Activated gamma-delta T cell treated with Interleukin-2 at 50 U/mL for 16 hours (primary cell): ENCODE measurements at places on chromosomes 5 and 9.
A peak's percentile ranks its signal among the peaks of the same experiment; 100 is the strongest.

DNA sequence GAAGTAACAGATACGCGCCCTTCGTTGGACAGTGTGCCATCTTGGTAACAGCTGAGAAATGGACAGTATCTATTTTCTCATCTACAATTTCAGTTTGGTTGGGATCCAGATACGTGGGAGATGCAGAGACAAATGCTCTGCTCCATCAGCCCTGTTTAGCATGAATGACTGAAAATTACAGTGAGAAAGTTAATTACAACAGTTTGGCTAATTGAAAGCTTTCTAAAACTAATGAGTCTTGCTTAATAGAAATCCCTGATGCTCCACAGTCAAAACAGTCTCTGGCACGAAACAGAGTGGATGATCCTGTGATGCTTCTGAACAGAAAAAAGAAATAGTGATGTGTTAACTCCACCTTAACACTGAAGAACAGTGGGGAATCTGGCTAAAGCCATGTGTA, 140.2 kb downstream of the DNAH5 start:
- no peak for DNase-seq

DNA sequence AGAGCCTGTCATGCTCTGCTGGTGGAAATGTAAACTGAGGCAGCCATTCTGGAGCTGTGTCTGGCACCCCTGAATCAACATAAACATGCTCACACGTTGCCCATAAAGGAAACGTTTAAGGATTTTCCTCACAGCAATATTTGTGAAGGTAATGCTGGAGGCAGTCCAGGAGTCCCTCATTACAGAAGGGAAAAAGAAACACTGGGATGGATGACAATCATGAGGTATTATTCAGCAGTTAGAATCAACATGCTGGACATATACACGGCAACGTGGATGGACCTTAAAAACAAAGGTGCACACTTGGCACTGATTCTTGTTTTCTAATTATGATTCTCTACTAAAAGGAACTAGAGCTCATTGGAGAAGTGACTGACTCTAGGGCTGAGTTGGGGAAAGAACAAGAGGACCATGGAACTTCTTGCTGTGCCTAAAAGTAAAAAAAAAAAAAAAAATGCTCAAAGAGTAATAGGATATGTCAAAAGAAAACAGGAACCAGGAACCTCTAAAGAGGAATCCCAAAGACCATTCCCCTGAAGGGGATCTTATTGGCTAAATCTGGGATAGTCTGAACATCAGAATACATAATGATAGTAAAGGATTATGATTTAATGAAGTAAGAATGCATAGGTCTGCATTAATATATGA, 18.6 kb downstream of the B4GALT1 start:
- DNase-seq = no peak

DNA sequence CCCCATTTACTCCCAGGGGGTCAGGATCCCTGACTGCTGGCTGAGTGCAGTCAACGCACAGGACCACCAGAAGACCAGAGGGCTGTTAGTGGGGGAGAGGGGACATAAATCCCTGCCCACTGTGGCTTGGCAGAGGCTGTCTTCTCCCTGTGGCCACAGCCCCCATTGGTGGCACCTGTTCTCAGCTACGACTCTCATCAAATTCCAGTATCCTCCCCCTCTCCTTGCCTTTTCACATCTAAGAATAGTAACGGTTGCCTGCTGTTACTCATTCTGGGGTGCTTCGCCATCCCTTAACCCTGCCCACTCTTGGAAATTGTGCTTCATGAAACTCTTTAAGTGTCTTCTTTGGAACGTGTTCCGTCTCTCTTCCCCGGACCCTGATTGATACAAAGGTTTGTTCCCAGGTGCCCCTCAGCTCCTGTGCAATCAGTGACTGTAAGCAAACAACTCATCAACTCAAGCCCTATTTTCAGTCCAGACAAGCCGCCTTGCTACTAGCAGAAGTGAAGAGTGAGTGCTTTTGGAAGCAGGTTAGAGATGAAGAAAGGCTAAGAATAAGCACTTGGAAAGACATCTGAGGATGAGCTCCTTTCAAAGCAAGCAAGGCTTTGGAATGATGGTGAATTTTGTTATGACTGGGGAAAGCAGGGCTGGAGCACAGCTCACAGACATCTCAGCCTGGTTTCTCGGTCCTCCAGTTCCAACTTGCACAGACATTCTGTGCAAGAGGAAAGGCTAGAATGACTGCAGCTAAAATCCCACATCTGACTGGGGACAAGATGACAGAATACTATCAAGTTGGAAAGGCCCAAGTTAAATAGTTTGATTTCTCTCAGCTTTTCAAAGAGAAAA, 22.9 kb upstream of the DENND1A start:
- DNase-seq = no peak

DNA sequence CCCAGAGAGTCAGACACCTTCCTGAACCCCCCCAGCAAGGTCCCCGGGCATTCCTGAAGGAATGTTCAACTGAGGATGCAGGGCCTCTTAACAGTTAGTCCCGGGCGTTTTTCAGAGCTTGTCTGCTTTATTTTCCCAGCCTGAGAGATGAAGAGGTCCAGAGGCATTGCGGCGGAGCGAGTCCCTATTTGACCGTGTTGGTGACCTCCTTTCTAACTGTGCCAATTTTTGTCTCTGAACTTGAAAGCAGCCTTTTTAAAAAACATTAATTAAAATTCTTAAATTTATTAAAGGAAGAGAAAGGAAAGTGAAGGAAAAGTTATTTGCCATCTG, 433 bp upstream of the PTAR1 start:
- DNase-seq = no peak

DNA sequence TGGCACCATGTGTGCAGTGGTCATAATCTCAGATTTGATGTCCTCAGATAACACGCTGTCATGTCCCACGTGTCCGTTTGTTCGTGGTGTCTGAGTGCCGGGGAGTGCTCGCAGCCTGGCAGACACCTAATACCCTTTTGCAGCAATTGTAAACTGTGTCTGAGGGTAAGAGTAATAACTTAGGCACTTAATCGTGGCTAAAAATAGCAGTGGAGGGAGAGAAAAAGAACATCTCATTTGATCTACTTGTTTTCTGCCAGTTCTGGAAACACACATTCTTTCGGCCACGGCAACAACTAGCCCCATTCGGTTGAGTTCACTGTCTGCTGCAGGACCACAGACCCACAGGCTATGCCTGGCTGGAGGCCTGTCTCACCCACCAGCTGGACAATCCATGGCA, 16.5 kb downstream of the ADCY2 start:
- DNase-seq = no peak

GRCh38 chr5:37938076-37938852, 98.4 kb upstream of the GDNF start:
- DNase-seq = no peak

GRCh38 chr9:97518166-97518908, 16.9 kb downstream of the TMOD1 start:
- no peak for DNase-seq

- DNase-seq = no peak
Measured at GRCh38 chr5:174550026-174550425, 174.4 kb upstream of the MSX2 start.

DNA sequence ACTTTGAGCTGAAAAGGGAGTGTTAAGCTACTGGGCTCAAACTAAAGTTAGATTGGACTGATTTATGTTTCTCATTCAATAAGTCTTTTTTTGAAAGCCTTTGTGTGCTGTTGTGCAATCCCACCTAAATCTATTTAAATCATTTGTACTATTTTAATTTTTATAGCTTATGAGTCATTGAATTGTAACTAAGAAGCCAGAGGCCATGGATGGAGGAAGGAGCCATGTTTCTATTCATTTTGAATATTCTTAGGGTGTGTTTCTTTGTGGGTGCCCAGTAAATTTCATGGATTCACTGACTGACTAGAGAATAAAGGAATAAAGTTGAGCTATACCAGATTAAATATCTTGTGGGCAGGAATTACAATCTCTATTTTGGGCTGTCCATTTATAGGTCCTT, 238.5 kb downstream of the KIF4B start:
- DNase-seq = no peak

GRCh38 chr5:167463939-167464338, 827.5 kb upstream of the WWC1 start:
- DNase-seq = no peak

- DNase-seq = no peak
Measured at GRCh38 chr5:81161012-81161601, 72.0 kb upstream of the CKMT2 start.

DNA sequence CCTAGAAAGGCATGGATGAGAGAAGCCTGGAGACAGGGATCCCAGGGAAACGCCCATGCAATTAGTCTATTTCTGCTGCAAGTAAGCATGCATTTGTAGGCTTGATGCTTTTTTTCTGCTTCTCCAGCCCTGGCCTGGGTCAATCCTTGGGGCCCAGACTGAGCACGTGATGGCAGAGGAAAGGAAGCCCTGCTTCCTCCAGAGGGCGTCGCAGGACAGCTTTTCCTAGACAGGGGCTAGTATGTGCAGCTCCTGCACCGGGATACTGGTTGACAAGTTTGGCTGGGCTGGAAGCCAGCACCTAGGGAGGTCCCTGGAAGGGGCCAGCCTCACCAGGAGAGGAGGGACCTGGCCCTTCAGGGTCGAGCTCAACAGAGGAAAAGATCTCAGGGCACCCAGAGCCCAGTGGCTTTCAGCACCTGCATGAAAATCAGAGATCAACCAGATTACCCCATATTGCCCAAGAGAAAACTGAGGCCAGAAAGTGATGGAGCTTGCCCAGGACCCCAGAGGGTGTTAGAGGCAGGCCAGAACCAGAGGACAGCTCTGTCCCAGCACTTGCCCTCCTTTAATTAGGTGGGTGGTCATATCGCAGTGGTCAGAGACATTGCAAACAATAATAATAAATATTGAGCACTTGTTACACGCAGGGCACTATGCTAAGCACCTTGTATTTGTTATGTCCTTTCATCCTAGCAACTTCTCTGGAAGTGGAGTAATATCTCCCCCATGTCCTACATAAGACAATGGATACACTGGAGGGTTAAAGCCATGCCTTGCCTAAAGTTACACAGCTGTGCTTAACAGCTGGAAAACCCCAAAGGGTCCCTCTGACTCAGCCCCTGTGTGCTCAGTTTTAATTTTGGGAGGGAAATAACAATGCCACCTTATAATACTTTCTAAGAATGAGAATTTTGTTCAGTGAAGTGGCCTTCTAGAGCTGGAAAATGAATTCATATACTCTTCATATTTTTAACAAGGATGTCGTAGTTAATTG, 67.1 kb downstream of the KLF4 start:
- DNase-seq = no peak

- no peak for DNase-seq
Measured at GRCh38 chr5:111511831-111512374, 432 bp downstream of the STARD4 start.

- DNase-seq = peak; percentile 33
Measured at GRCh38 chr5:111227801-111228200, 3.6 kb downstream of the CAMK4 start.

- DNase-seq = no peak
Measured at GRCh38 chr5:15914638-15915037, 265.0 kb downstream of the MARCHF11 start.

DNA sequence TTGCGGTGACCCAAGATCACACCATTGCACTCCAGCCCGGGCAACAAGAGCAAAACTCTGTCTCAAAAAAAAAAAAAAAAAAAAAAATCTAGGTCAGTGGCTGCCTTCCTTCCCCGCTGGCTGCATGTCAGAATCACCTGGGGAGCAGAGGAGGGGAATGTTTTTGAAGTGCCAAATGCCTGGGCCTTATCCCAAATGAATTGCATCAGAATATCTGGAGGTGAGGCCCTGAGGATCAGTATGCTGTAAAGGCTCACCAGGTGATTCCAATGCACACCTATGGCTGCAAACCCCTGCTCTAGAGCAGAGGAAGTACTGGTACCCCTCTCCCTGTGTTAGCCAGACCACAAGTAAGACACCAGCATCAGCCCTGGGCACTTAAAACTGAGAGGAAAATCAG, 44.7 kb upstream of the GABRP start:
- no peak for DNase-seq

GRCh38 chr9:123486431-123486830, 130.4 kb downstream of the CRB2 start:
- no peak for DNase-seq

DNA sequence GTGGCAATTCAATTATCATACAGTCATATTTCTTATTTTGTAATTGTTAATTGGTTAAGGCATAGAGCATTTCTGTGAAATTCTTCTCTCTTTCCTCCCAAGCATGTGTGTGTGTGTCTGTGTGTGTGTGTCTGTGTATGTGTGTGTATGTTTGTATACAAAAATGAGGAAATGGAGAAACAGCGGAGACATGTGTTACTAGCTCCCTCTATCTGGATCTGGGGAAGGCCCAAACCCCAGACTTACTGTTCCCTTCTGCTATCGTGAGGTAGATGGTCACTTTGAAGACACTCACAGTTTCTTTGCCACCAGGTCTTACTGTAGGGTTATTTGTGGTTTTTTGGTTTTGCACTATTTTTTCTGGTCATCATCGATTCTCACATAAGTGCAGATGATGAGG, 11.4 kb upstream of the C5orf63 start:
- DNase-seq = no peak

DNA sequence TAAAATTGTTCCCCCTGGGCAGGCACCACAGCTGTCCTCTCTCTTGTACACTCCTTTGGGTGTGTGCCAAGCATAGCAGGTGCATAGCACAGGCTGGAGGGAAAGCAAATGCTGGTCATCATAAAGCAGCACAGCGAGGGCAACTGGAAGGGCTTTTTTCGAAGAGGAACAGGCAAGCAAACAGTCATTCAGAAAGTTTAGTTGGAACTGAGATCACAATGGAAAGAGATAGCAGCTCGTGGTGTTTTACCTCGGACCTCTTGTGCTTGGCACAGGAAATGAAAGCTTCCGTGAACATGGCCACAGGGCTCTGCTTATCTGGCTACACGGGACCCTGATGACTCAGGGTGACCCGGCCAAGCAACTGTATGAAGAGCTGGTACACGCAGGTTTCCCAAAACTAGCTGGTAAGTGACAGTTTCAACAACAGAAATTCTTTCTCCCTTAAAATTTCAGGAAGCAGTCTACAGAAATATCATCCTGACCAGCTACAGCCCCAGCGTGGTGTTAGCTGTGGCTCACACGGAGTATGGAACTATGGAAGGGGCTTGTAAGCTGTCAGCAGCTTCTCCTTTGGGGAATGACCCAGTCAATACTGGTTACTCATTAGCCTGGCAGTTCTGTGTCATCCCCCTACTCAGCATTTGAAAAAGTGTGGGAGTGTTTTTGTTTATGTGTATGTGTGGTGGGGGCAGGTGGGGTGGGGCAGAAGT, 48.1 kb downstream of the POC5 start:
- DNase-seq = peak; percentile 17

DNA sequence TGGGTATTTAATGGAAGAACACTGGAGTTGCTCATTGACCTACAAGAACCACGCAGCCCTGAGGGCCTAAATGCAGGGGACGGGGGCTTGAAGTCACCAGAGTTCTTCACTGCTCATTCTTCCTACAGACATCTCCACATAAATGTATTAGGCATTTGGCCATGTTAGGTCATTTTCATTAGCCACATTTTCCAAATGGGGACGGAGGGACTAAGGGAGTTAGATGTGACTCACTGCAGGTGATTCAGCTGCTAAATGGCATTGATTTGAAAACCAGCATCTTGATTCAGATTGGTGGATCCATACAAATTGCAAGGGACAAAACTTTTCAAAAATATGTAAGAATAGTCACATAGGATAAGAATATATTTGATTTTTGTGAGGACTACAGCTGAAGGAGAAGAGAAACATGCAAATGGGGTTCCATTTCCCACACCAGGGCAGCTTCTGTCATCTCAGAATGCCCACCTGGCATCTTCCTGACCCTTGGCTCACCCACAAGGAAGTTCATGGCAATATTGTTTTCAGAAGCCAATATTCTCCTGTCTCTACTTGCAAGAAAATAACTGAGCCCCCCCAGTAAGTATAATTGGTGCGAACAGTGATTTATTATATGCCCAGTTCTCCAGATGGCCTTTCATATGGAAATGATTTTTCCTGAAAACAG, 264.8 kb downstream of the DOCK8 start:
- DNase-seq = no peak

GRCh38 chr5:128722551-128722950, 184.5 kb upstream of the FBN2 start:
- DNase-seq = no peak
